Mesendoderm (in vitro differentiated cells): ENCODE measurements at places on chromosomes 3 and 15.

DNA sequence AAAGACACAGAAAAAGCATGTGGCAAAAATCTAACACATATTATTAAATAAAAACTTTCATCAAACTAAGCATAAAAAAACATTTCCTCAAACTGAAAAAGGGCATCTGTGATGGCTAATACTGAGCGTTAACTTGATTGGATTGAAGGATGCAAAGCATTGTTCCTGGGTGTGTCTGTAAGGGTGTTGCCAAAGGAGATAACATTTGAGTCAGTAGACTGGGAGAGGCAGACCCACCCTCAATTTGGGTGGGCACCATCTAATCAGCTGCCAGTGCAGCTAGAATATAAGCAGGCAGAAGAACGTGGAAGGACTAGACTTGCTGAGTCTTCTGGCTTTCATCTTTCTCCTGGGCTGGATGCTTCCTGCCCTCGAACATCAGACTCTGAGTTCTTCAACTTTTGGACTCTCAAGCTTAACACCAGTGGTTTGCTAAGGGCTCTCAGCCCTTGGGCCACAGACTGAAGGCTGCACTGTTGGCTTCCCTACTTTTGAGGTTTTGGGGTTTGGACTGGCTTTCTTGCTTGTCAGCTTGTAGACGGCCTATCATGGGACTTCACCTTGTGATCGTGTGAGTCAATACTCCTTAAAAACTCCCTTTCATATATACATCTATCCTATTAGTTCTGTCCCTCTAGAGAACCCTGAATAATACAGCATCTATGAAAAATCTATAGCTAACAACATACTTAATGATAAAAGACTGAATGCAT lies 45.4 kb downstream of the DAZL start:
- H3K36me3 ChIP-seq = no peaks in the 10 kb centered on the region
- no peak overlapping the region for H3K27ac ChIP-seq
- no peak overlapping the region for H3K4me3 ChIP-seq
- DNase-seq = no peak

DNA sequence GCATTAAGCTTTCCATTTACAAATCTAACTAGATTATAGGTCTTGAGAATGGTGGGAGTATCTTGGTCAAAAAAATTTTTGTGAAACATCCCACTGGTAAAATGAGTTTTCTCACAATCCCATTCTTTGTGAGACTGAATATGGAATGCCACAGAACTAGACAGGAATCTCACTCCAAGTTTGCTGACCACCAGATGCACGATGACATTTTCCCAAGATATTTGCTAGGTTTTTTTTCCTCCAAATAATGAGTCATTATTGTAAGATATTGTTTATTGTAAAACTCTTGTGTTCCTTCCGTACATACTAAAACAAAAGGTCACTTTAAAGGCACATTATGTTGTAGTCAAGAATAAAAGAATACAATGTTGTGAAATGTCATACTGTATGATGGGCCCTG lies 53.9 kb downstream of the COPS2 start:
- H3K4me3 ChIP-seq = no peak overlapping the region
- H3K4me1 ChIP-seq = no peaks in the 10 kb centered on the region
- no peaks in the 10 kb centered on the region for H3K27me3 ChIP-seq
- H3K36me3 ChIP-seq = no peaks in the 10 kb centered on the region

DNA sequence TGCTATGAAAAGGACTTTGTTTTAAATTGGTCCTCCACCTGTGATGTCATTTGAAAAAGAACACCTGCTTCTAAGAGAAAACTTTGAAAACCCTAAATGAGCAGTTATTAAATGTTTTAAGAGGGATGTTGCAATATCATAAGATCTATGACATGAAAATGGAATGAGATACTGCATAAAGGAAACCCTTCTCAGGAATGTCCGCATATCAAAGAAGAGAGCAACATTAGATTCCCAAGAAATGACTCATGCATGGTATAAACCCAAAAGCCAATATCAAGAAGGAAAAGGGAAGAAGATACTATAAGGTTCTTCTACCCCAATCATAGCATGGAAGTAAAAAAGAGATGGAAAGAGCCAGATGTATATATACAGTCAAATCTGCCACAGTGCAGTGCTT lies 627.5 kb upstream of the LMCD1 start:
- H3K4me3 ChIP-seq = no peak overlapping the region
- DNase-seq = peak; percentile 57
- H3K27me3 ChIP-seq = no peaks in the 10 kb centered on the region
- no peaks in the 10 kb centered on the region for H3K4me1 ChIP-seq

GRCh38 chr3:42189736-42190135 lies 76.2 kb downstream of the CCK start:
- no peaks in the 10 kb centered on the region for H3K27me3 ChIP-seq
- H3K36me3 ChIP-seq = peaks cover 2% of the 10 kb centered on the region
- no peak overlapping the region for H3K27ac ChIP-seq
- no peak overlapping the region for H3K4me3 ChIP-seq
- DNase-seq = no peak

DNA sequence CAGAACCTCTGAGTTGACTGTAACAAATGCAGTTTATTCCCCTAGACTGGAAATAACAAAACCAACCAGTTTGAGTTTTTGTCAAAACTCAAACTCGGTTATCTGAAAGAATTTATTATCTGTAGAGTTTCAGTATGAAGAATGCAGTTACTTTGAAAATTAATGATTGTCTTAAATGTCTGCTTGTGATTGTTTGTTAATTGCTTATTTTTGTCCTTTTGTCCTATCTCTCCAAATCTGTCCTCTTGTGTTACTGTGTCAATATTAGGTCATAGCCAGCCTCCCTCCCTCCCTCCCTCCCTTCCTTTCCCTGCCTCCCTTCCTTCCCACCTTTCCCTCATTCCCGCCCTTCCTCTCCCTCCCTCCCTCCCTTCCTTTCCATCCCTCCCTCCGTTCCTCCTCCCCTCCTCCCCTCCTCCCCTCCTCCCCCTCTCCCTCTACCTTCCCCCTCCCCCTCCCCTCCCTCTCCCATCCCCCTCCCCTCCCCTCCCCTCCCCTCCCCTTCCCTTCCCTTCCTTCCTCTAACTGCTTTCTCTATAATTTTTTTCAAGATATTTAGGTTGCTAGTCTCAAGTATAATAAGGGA lies 153.5 kb downstream of the FNDC3B start:
- no peaks in the 10 kb centered on the region for H3K27me3 ChIP-seq
- no peaks in the 10 kb centered on the region for H3K36me3 ChIP-seq
- no peak overlapping the region for H3K27ac ChIP-seq
- H3K4me3 ChIP-seq = no peak overlapping the region
- H3K4me1 ChIP-seq = no peaks in the 10 kb centered on the region
